ENCODE measurements at places on chromosomes 12 and 14.

DNA sequence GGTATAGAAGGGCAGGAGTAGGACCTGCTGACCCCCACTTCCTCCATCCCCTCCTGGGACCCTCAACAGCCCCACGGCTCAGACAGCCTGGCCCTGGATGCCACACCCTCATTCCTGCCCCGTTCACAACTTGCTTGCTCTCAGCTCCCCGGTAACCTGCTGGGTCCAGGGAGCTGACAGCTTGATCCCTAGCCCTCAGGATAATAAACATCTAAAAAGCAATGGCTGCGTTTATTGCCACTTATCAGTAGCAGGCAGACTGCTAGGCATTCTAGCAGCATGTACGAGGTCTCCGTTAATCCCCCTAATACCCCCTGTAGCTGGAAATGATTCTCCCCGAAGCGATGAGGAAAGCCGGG lies 24.3 kb upstream of the RPLP0 start:
- no peak for DNase-seq

DNA sequence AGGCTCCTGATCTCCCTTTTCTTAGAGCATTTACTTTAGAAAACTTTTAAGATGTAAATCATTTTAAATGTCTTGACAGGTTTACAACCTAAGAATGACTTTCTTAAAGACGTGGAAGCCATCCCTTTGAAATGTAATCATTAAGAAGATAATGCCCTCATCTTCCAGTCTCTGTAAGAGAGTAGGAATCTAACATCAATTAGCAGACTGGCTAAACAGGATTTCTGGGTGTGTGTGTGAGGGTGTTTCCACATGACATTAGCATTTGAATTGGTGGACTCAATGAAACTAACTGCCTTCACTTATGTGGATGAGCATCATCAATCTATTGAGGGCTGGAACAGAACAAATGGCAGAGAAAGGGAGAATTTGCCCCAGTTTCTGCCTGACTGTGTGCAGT lies 329.5 kb downstream of the RPL10L start:
- no peak for DNase-seq

DNA sequence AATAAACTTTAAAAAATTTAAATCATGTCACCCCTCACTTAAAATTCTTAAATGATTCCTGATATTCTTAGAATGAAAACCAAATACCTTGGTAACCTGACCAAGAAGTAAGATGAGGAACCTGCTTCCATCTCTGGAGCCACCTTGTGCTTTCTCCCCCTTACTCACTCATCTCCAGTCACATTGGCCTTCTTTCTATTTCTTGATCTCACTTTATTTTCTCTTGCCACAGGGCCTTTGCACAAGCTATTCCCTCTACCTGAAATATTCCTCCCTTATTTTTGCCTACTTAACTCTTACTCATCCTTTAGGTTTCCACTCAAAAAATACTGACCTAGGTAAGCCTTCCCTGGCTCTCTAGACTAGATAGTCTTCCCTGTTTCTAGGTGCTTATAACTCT lies 5.1 kb downstream of the ZCRB1 start:
- no peak for DNase-seq

DNA sequence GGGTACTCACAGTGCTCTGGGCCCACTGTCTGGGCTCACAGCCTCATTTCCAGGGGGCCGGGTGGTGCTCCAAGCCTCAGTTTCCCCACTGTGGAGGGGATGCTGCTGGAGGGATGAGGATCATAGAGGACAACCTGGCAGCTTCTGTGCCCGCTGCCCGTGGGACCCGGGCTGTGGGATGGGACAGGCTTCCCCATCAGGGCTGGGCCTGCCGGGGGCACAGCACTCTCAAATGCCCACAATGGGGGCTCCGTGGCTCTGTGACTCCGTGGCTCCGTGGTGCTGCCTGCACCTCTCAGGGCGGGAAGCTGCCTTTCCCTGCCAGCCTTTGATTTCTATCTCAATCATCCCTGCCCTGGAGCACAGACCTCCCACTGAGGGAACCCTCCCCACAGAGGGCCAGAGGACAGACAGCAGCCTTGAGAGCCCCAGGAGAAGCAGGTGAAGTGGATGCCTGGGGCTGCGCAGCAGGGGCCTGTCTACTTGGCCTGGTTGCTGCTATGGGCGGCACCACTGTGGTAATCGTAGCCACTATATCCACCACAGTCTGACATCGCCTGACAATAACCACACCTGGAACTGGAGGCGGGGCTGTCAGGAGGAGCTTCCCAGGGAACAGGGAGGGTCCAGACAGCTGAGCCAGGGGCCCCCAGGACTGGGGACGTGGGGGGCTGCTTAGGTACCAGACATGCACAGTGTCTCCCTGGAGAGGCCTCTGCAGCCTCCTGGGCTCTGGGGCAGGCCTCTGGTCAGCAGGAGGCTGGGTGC lies 375.9 kb downstream of the TMEM121 start:
- DNase-seq, result peak; percentile 62

Measured in NCI-H1417 treated with DMSO at 0.1 percent for 48 hours (cell line).